Caco-2 (cell line): ENCODE measurements at places on chromosomes 2 and 18. TPM values are rescaled to one million over a fixed set of nuclear protein-coding genes. Genes with fewer than 3 reads are reported as not detected.

The TEKT4 gene
- total RNA-seq: not detected in 2 replicates

The C2orf74 gene
- total RNA-seq: not detected in 2 replicates

The MYO5B gene
- total RNA-seq: 28.3 and 28.6 TPM in 2 replicates

DNA sequence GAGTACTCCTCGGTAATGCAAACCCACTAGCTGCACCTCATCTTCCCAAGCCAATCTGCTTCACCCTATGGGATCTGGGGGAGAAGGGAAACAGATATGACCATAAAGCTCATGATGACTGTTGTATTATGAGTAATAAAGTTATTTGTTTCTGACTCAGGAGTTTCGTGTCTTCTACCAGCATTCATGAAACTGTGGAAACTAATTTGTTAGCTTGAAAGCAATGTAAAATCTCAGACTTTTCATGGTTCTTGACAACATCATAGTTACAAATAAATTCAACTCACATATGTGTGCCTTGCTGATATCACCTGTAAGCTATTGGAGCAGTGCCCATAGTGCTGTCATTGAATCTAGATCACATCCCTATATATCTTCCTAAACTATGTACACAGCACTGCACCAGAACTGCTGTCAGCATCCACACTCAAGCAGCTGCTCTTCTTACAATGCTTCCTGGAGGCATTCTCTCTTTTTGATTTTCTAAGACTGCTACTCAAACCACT lies 135.6 kb upstream of the KYNU start:
- no peak for DNase-seq
- H3K36me3 ChIP-seq: no peaks in the 10 kb centered on the region
- no peaks in the 10 kb centered on the region for H3K27me3 ChIP-seq
- no peak overlapping the region for H3K4me3 ChIP-seq
- no peak overlapping the region for H3K27ac ChIP-seq
- H3K4me1 ChIP-seq: no peaks in the 10 kb centered on the region

GRCh38 chr18:26503382-26503781 lies 45.0 kb downstream of the KCTD1 start:
- H3K27ac ChIP-seq: no peak overlapping the region
- no peaks in the 10 kb centered on the region for H3K4me1 ChIP-seq
- H3K4me3 ChIP-seq: no peak overlapping the region

GRCh38 chr18:42508683-42509296 lies 553.8 kb downstream of the PIK3C3 start:
- no peak for DNase-seq
- H3K27ac ChIP-seq: no peak overlapping the region
- no peaks in the 10 kb centered on the region for H3K4me1 ChIP-seq

The TCF4 gene
- 93.7 and 103 TPM in 2 replicates for total RNA-seq

- no peaks in the 10 kb centered on the region; the same call in 1 of the 2 replicates for H3K27me3 ChIP-seq
- no peaks in the 10 kb centered on the region for H3K4me1 ChIP-seq
- H3K36me3 ChIP-seq: no peaks in the 10 kb centered on the region
- no peak overlapping the region for H3K27ac ChIP-seq
Measured at GRCh38 chr2:216690853-216691741, 4.3 kb downstream of the IGFBP5 start.

DNA sequence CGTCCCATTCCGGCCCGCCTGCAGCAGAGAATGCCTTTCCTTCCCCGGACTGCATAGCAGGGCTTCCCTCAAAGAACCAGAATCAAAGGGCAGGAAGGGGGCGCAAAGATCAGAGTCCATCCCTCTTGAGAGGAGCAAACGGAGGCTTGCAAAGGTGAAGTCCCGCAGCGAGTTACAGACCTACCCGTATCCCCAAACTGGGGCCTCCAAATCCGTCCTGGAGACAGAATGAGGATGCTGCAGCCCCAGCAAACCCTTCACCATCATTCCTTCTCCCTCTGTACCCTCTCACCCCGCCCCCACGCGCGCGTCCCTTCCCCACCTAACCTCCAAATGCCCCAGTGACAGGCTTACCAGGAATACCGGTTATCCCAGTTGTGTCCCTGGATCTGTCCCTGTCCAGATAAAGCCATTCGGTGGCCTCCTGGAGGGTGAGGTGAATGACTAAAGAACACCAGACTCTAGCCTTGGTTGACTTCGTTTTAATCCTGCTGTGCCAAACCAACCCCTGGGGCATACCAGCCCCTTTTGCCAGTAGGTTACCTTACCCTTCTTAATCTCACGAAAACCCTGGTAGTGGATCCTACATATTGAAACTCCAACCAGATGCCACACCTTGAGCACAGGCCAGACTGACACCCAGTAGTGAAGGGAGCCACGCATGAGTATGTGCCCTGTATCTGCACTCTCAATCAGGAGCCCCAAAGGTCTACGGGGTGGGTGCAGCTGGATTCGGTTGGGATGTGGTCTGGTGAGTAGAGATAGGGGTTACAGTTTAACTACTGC lies 961 bp upstream of the SLC40A1 start:
- H3K4me3 ChIP-seq: peak overlapping the region; percentile 66
- H3K27me3 ChIP-seq: no peaks in the 10 kb centered on the region
- no peaks in the 10 kb centered on the region for H3K36me3 ChIP-seq
- H3K27ac ChIP-seq: peak overlapping the region; percentile 88
- DNase-seq: peak; percentile 93

The GAREM2 gene
- 15.6 and 23.6 TPM in 2 replicates for total RNA-seq

- no peak for DNase-seq
- H3K27ac ChIP-seq: no peak overlapping the region
- no peaks in the 10 kb centered on the region for H3K36me3 ChIP-seq
- no peak overlapping the region for H3K4me3 ChIP-seq
- no peaks in the 10 kb centered on the region for H3K27me3 ChIP-seq
Measured at GRCh38 chr18:46268671-46269070, 164.5 kb downstream of the HAUS1 start.

DNA sequence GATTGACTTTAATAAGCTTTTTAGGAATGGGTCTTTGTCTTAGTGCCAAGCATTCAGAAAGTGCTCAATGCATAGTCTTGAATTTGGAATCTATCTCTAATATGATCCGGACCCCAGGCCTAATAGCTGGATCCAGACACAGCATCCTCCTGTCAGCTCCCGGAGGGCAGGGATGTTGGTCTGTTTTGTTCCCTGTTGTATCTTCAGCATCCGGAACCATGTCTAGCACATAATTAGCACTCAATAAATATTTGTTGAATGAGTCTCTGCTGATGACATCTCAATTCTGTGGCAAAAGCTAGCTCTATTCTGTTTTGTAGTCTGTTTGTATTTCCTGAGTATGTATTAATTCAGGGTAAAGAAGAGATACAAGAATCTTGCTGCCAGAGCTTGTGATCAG lies 169.1 kb downstream of the DCDC2C start:
- no peak for DNase-seq
- H3K36me3 ChIP-seq: no peaks in the 10 kb centered on the region
- H3K4me1 ChIP-seq: no peaks in the 10 kb centered on the region

- H3K27ac ChIP-seq: no peak overlapping the region
- H3K36me3 ChIP-seq: no peaks in the 10 kb centered on the region; the same call in 1 of the 2 replicates
- no peak overlapping the region for H3K4me3 ChIP-seq
- peaks cover 13% of the 10 kb centered on the region for H3K4me1 ChIP-seq
Measured at GRCh38 chr2:73110168-73111072, 2.3 kb downstream of the RAB11FIP5 start.

DNA sequence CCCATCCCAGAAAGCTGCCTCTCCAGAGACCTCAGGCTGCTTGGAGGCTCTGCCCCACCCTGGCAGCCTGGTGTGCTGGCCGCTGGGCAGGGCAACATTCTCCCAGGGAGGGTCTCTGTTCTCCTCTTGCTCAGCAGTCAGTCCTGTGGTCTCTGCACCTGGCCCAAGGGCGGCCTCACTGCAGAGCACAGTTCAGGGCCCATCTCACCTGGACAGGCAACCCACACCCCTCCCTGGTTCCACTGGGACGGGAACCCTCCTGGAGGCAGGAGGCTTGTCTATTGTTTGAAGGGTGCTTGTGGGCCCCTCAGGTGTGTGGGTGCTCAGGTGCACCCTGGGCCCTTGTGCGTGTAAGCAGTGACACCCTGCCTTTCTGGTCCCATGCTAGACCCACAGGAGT lies 67.2 kb upstream of the OTOS start:
- H3K27ac ChIP-seq: no peak overlapping the region
- no peaks in the 10 kb centered on the region for H3K4me1 ChIP-seq
- H3K4me3 ChIP-seq: no peak overlapping the region
- no peaks in the 10 kb centered on the region for H3K27me3 ChIP-seq
- no peaks in the 10 kb centered on the region for H3K36me3 ChIP-seq

- no peaks in the 10 kb centered on the region for H3K27me3 ChIP-seq
- no peaks in the 10 kb centered on the region for H3K36me3 ChIP-seq
- no peak overlapping the region for H3K27ac ChIP-seq
- DNase-seq: no peak
- no peaks in the 10 kb centered on the region for H3K4me1 ChIP-seq
Measured at GRCh38 chr18:70258243-70258642, 30.6 kb upstream of the SOCS6 start.

- no peak overlapping the region for H3K27ac ChIP-seq
- H3K4me3 ChIP-seq: no peak overlapping the region
- no peak for DNase-seq
Measured at GRCh38 chr2:130823171-130823885, 13.4 kb upstream of the ARHGEF4 start.

GRCh38 chr18:63319383-63320122 lies at the start of gene BCL2:
TSS of gene BCL2 (minus strand) at chr18:63319769.
- H3K36me3 ChIP-seq: no peaks in the 10 kb centered on the region
- DNase-seq: no peak
- H3K27me3 ChIP-seq: no peaks in the 10 kb centered on the region
- peak within 1 kb of the TSS; percentile 63 for H3K27ac ChIP-seq
- H3K4me1 ChIP-seq: 0 out of 2 replicates have a peak, but pooled peaks cover 5% of the 10 kb centered on the region

DNA sequence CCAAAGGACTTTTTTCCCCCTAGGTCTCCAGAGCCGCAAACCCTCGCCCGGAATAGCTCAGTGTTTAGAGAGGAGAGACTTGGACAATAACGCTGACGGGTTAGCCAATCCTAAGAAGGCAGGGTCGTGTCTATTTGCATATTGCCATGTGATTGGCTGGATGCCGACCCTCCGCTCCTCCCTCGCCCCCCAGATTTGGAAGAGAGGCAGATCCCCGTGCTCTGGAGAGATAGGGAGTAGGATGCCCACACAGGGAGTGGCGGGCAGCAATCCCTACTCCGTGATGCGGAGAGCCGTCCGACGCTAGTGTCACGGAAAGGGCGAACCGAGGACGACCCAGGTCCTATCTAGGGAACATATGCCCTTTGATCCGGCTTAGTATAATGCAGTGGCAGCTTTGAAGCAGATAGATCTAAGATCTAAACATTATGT lies 1.4 kb downstream of the WNT6 start:
- DNase-seq: peak; percentile 93
- H3K27me3 ChIP-seq: peaks cover 6% of the 10 kb centered on the region
- H3K4me3 ChIP-seq: peak overlapping the region; percentile 43
- peaks cover 43% of the 10 kb centered on the region for H3K4me1 ChIP-seq
- no peaks in the 10 kb centered on the region for H3K36me3 ChIP-seq
- no peak overlapping the region for H3K27ac ChIP-seq

The OXER1 gene
- total RNA-seq: 10.9 and 11.0 TPM in 2 replicates

GRCh38 chr2:112150447-112150846 lies 12.3 kb downstream of the FBLN7 start:
- no peaks in the 10 kb centered on the region for H3K27me3 ChIP-seq
- no peaks in the 10 kb centered on the region for H3K36me3 ChIP-seq
- no peak for DNase-seq
- H3K4me3 ChIP-seq: no peak overlapping the region
- H3K4me1 ChIP-seq: no peaks in the 10 kb centered on the region
- no peak overlapping the region for H3K27ac ChIP-seq

The HOXD1 gene
- not detected in 2 replicates for total RNA-seq

DNA sequence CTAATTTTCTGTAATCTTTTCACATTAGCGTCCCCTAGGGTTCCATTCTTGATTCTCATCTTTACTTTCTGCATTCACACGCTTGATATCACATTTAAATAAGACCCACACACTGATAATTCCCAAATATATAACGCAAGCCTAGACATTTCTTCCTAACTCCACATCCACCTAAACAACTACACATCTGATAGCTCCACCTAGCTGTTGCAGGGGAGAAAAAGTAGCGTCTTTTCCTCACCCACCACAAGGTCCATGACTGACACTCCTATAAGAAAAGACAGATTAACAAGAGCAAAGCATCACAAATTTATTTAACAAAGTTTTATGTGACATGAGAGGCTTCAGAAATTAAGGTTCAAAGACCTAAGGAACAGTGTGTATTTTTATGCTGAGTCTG lies 862.2 kb upstream of the DDX18 start:
- no peak overlapping the region for H3K4me3 ChIP-seq
- no peaks in the 10 kb centered on the region for H3K4me1 ChIP-seq
- H3K27me3 ChIP-seq: no peaks in the 10 kb centered on the region
- no peak overlapping the region for H3K27ac ChIP-seq
- no peaks in the 10 kb centered on the region for H3K36me3 ChIP-seq

The AQP12B gene
- total RNA-seq: not detected in 2 replicates

DNA sequence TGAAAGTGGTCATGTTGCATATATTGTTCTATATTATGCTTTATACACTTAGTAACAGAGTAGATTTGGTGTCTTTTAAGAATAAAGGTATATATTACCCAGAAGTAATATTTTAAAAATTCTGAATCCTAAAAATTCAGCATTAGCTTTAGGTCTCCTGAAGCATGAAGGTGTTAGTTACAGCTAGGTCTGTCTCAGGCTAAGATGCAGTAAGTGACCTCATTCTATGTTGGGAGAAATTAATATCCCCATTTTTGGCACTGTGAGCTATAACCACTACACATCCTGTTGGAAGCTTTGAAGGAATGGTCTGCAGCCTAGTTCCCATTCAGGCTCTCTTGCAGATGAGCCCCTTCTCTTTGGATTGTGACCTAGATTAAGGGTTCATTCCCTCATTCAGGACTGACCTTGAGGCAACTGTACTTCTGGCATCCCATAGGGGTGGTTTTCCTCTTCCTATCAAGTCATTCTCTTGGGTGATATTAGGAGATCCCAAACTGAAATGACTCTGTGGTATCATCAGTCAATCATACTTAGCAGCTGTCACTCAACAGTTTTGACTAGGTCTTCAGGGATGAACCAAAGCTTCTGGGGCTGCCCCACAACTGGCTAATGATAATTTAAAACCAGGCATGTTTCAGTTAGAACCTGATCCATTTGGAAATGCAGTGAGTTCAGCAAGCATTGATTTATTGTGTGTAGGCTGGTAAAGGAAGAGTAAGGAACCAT lies 117.7 kb downstream of the GPD2 start:
- H3K27ac ChIP-seq: no peak overlapping the region
- H3K4me1 ChIP-seq: no peaks in the 10 kb centered on the region
- H3K4me3 ChIP-seq: no peak overlapping the region
- H3K27me3 ChIP-seq: no peaks in the 10 kb centered on the region

The CHMP3 gene
- 93.3 and 93.5 TPM in 2 replicates for total RNA-seq

The SPATS2L gene
- 189 and 196 TPM in 2 replicates for total RNA-seq

- peaks cover 5% of the 10 kb centered on the region; the same call in 1 of the 2 replicates for H3K4me1 ChIP-seq
- H3K36me3 ChIP-seq: no peaks in the 10 kb centered on the region
- H3K4me3 ChIP-seq: no peak overlapping the region
- H3K27me3 ChIP-seq: no peaks in the 10 kb centered on the region
- DNase-seq: no peak
Measured at GRCh38 chr18:58345875-58346274, 283.0 kb downstream of the ALPK2 start.
